CD4-positive, alpha-beta T cell treated with Interleukin-10 for 1 hour (primary cell): ENCODE measurements at places on chromosomes 11 and 22.

GRCh38 chr11:95478003-95478402 is 247.0 kb upstream of the SESN3 start:
- DNase-seq = no peak

DNA sequence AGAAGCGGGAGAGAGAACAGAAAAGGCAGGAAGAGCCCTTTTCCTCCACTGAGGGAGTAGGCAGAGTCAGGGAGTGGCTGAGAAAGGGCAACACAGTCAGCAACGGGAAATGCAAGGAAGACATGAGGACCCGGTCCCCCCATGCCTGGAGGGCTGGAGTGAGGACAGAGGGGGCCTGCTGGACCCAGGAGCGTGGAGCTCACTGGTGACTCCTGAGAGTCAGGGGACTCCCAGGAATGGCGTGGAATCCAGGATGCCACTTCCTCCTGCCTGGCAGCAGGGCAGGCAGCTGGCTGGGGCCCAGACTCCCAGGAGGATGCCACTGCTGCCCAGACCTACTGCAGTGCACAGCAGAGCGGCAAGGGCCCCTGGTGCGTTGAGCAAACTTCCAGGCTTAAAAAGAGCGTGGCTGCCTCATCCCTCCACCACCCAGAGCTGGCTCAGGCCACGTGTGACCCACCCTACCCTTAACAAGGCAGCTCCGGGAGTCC is 11.3 kb downstream of the C11orf21 start:
- no peak for DNase-seq

GRCh38 chr11:27201454-27202302 is 161.1 kb downstream of the BBOX1 start:
- DNase-seq = no peak

- no peak for DNase-seq
Observed at GRCh38 chr11:91164452-91164822, 941.6 kb upstream of the CHORDC1 start.

GRCh38 chr11:20631519-20632168 is 32.2 kb downstream of the SLC6A5 start:
- no peak for DNase-seq

GRCh38 chr22:46833228-46833627 is 70.8 kb downstream of the TBC1D22A start:
- DNase-seq = no peak

DNA sequence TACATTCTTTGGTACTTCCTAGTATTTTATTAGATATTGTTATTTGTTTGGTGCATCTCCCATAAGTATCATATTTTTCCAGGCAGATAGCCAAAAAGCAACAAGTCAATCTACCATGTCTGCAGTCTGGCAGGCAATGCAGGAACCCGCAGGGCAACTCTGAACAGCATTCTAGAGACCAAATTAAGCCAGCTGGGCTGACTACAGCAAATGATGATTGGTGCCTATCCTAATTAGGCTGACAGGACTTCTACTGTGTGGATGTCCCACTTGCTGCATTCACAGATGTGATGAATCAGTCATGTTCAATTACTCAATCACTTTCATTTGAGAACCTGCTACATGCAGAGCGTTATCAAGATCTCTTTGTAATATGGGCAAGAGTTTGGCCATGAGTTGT is 40.3 kb upstream of the AMOTL1 start:
- no peak for DNase-seq

DNA sequence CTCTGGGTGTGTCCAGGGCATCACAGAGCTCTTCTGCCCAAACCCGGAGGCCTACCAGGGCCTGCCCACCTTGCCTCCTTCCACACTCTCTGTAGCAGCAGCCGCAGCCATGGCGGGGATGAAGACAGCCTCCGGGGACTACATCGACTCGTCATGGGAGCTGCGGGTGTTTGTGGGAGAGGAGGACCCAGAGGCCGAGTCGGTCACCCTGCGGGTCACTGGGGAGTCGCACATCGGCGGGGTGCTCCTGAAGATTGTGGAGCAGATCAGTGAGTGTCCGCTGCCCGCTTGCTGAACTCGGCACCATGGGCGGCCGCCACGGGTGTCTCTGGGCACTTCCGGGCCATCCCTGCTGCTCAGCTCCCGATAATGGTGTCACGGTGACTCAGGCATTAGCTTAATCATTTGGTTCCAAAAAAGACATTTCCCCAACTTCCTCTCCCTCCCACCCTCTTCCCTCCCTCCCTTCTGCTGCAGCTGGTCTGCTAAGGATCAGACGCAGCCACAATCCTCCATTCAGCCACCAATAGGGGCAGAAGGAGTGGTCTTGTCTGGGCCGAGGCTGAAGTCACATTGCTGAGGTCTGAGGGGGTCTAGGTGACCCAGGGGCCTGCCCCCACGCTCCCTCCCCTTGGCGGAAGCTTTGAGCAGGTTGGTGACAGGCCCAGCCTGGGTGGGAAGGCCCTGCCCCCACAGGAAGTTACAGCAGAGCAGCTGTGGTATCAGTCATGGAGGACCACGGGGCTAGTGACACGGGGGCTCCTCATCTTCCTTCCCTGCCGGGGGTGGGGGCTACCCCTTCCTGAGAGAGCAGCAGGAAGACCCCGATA is 950 bp downstream of the FERMT3 start:
- DNase-seq = peak; percentile 79

GRCh38 chr11:5691964-5692361 is 2.4 kb downstream of the TRIM22 start:
- DNase-seq = peak; percentile 20

DNA sequence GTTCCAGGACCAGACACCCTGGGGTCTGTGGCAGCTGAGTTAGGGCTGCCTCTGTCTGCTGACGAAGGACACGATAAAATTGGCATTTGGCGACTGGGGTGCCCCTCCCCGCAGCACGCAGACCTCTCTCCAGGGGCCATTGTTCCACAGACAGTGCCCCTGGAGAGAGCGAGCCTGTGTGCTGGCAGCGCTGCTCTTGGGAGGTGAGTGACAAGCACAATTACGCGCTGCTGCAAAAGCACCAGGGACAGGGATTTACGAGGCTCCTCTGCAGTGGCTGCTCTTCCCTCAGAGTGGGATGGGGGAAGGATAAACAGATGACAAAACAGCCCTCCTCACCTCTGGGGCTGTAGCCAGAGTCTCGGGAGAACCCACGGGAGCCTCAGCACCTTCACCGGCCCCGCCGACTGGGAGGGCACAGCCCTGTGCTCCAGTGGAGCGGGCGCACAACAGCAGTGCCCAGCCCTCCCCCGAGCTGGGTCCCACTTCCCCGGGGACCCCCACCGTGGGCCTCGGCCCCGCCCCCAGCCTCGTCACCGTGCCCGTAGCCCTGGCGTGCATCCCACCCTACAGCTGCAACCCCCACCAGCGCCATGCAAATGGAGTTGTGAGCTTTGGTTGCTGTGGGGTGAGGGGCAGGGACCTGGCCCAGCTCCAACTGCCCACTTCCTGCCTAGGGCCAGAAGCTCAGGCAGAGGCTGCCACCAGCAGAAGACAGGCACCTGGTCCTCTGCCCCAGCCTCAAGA is 19.6 kb downstream of the CHID1 start:
- DNase-seq = no peak

- no peak for DNase-seq
Observed at GRCh38 chr11:15180212-15180792, 65.6 kb downstream of the INSC start.

DNA sequence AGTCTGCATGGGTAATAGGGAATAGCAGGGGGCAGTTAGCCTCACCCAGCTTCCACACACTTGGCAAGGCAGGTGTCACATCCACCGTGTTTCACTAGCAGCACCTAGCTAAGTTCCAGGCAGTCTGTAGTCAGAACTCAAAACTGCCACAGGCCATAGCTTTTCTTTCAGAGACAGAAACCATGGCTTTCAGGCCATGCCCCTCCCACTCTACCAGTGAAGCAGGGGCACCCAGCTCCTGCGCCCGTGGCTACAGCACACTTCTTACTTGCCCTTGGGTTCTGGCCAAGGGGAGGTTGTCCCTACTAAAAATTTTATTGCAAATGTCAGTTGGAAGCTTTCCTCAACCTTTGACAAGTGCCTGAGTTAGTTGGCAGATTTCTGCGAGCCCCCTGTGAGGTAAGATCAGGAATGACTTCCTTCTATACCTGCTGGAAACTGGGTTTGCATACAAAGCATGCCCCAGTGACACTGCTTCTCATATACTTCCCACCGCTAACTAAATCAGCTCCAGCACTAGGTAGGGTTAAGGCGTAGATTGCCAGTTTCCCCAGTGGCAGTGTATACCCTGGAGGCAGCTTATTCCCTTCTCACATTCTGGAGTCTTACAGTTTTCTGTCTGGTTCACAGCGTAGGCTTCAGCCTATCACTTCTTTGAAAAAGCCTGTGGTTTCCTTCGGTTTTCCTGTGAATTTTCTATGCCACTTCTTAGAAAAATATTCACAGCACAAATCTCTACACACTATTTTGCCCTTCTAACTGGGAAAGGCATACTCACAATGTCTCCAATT is 139.0 kb upstream of the LUZP2 start:
- DNase-seq = no peak

DNA sequence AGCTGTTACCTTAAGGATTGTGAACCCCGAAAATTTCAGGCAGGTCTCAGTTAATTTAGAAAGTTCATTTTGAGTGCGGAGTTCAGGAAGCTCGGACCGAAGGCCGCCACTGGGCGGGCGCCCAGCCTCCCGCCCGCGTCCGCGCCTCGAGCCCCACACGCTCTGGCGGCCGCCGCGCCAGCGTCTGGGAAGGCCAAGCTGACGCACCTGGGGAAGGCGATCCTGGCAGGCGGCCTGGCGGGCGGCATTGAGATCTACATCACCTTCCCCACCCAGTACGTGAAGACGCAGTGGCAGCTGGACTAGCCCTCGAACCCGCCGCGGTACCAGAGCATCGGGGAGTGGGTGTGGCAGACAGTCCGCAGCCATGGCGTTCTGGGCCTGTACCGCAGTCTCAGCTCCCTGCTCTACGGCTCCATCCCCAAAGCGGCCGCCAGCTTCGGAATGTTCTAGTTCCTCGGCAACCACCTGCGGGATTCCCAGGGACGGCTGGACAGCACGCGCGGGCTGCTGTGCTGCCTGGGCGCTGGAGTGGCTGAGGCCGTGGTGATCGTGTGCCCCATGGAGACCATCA is 79.5 kb downstream of the CCDC83 start:
- no peak for DNase-seq

GRCh38 chr11:85752201-85752889 is 58.6 kb downstream of the SYTL2 start:
- DNase-seq = no peak

DNA sequence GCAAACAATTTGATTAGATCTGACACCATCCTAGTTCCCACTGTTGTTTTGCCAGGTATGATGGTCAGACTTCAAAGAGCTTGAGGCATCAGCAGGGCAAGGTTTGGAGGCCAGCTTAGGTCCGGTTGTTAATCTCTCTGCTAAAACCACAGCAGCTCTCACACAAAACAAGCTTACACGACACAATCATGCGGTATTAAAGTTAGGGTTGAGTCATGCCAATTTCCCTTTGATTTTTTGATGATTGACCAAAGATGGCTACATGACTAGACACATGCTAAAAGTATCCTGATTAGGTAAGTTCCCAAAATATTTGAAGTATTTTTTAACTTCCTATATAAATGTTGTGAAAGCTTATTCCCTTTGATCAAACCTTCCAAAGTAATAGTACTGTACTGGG is 145.9 kb downstream of the ELP4 start:
- DNase-seq = no peak

DNA sequence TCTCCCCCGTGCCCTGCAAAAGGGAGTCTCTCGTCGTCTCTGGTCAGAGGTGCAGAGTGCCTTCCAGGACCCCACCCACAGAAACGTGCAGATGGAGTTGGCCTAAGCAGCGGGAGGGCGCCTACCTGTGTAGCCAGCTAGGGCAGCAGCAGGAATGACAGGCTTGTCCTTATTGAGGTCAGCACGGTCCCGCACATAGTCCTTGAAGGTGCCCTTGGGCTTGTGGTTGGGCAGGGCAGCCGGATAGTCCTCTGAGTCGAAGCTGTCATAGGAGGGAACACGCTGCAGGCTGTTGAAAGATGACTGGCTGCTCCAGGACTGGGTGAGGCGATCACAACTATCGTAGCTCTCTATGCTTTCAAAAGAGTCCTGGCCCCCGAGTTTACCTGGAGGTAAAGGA is 107.3 kb downstream of the ETS1 start:
- DNase-seq = no peak

DNA sequence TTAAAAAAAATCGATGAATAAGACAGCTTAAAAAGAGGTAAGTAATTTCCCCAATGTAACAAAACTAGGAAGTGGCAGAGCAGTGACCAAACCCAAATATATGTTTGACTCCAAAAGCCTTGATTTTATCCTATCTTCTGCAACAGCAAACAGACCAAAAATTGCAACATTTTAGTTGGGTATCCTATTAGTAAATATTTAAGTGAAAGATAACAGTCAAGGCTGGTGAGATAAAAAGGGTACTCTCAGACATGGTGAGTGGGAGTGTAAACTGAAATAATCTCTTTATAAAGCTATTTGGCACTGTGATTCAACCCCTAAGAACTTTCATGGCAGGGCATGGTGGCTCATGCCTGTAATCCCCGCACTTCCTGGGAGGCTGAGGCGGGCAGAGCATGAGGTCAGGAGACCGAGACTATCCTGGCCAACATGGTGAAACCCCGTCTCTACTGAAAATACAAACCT is 1.9 kb upstream of the RDX start:
- no peak for DNase-seq

- no peak for DNase-seq
Observed at GRCh38 chr22:36103891-36104290, 56.7 kb downstream of the APOL3 start.

- DNase-seq = peak; percentile 97
Observed at GRCh38 chr11:66222358-66223149, 45.9 kb upstream of the RAB1B start.

DNA sequence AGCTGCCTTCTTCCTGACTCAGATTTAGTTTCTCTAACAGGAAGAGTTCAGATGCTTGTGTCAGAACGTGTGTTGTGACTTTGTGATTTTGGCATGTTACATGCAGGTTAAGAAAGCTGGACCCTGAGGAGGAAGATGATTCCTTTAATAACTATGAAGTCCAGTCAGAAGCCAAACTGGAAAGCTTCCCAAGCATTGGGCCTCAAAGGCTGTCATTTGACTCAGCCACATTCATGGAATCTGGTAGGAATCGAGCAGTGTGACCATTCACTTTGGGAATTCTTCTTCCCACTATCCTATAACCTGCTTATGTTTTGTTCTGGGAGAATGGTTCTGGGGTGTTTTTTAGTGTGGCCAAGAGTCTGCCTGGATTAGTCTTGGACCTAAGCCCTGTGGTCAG is 48.0 kb downstream of the CABIN1 start:
- no peak for DNase-seq

GRCh38 chr11:91373497-91373896 is 851.1 kb upstream of the FAT3 start:
- no peak for DNase-seq

DNA sequence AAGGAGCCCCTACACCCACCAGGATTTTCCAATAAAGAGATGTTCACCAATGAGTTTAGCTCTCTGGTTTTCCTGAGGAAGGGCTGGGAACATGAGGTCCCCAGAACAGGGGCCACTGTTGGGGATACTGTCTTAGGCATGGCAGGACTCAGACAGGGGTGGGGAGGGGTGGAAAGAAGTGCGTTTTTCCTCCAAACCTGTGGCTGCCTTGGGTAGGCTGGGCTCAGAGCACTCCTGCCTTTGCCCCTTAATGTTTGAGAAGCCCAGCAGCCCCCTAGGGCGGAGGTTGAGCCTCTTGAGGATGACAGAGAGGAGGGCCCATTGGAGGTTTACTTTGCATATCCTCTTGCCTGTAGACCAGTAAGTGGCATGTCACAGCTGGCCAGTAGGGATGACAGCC is 10.6 kb downstream of the MTFP1 start:
- no peak for DNase-seq
